ENCODE measurements at places on chromosomes 1 and 21.
A peak's percentile ranks its signal among the peaks of the same experiment; 100 is the strongest.

- no peak for DNase-seq
Observed at GRCh38 chr1:58561633-58562032, 15.1 kb upstream of the OMA1 start.

GRCh38 chr1:245829826-245830225 is 675.0 kb downstream of the KIF26B start:
- DNase-seq: no peak

GRCh38 chr1:20850021-20850420 is 62.9 kb upstream of the HP1BP3 start:
- no peak for DNase-seq

- DNase-seq: no peak
Observed at GRCh38 chr1:166202546-166202945, 35.7 kb upstream of the FAM78B start.

DNA sequence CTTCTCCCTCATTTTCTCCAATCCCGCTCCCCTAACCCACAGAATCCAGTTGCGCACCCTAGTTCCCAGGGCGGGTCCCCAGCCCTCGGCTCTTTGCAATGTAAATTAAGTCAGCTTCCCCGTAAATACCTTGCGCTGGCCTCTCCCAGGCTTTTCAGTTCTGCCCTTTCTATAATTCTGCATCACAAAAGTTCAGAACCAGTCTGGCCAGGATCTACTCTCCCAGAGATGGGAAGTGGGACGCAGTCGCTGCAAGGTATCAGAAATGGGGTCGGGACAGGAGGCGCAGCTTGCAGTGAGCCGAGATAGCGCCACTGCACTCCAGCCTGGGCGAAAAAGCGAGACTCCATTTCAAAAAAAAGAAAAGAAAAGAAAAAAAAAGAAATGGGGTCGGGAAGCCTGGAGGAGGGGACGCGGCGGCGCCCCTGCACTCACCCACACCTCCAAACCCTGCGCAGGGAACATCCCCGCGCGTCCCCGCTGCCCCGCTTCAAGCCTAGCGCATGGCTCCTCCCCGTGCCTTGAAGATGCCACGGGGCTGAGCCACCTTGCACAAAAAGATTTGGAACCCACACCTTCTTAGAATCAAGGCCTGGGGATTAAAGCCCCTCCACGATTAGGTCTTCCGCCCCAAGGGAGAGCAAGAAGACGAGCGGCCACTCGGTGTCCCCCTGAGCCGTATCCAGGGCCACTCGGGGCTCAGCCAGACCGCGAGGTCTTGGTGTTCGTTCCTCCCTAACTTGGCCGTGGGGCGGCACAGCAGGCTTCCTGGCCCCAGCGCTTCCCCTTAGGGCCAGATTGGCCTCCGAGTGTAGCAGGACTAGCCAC is 27.2 kb upstream of the ITLN2 start:
- DNase-seq: no peak

DNA sequence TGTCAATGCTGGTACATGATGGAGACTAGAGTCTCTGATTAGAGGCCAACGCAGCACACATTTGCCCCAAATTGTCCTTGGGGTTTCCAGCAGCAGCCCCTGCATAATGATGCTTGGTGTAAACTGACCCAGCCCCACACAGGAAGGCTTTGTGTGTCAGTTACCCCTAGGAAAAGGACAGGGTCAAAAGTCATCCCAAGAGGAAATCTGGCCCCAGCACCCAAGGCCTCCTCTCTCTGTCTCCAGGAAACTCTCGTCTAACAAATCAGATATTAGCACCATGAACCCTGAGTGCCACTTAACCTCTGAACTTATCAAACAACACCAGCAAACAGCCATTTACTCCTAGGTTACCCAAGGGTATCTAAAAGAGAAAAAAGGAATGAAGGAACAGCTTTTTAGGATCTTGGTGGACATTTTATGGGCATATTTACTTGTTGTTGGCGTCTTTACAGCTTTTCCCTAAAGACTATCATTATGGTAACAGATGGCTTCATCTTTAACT is 84.5 kb downstream of the PSMG1 start:
- DNase-seq: peak; percentile 9

DNA sequence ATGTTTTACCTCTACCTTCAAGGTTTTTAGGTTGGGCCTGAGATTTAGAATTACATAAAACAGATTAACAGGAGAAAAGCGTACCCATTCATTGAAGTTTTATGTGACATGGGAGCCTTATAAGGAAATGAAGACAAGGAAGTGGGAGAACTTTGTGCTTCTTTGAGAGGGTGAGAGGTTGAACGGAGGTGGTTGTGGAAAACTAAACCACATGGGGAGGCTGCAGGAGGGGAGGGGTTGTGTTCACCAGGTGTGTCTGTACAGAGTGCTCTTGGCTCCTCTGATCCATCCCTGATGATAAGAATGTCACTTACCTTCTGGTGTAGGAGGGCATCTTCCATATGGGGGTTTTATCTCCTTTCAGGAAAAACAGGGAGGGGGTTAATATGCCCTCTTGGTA is 2.7 kb downstream of the SLX9 start:
- DNase-seq: no peak

- DNase-seq: no peak
Observed at GRCh38 chr21:45423968-45424853, 19.2 kb downstream of the COL18A1 start.

DNA sequence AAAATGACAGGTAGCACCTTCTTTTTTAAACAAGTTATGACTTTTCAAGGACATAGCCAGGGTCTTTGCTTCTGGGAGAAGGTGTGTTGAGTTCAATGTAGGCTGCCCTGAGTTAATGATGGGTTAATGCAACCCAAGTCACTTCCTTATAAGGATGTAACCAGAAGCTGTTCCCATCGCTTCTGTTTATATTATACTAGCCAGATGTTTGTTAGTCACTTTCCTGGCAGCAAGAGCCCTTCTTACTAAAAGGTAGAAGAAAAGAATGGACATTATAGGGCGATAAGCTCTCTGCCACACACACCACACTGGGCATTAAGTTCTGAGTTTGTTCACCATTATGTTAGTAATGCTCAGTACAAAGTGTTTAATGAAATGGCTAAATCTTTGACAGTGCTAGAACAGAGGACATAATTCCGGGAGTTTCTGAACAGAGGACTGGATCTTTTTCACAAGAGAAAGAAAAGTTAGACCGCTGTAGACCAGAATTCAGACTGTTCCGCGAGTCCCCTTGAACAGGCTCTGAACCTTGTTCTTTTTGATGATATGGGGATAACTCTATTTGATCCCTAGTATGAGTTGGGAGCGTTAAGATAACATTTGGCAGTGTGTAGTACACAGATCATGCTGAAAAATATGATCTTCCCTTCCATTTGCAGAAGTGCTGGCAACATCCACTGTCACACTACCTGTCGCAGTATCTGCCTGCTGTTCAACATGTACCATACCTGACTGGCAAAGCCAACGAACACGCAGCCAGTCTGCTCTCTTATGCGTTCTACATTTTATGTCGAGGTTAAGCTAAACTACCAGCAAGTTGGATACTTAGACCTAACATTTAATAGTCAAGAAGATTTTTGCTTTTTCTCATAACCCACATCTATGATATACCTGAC is 41.0 kb downstream of the DEGS1 start:
- peak; percentile 26 for DNase-seq

- DNase-seq: no peak
Observed at GRCh38 chr1:15290382-15290781, 43.4 kb downstream of the FHAD1 start.

DNA sequence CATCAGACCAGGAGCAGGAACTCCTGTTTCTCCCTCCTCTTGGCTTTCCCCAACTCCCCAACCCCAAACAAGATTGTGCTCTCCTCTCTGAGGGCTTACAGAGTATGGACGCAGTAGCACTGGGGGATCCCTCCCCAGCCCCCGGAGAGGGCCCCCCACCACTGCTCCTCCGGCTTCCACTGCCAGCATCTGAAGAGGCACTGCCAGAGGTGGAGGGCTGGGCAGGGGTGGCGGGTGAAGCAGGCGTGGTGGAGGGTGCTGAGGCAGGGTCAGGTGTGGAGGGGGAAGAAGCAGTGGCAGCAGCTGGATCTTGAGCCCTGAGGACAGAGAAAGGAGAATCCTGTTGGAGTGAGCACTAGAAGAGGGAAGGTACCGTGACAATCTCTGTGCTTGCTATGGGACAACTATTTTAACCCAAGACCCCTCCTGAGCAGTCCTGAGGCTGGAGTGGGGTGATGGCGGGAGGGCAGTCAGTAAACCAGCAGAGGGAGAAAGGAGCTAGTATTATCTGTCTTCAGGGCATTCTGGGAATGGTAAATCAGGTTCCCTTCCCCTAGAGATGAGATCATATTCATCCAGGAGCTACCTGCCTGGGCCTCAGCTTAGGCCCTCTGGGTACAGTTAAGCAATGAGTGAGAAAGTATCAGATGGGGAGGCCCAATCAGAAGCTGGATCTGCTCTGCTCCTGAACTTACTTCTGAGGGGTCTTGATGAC is 2.4 kb downstream of the UBQLN4 start:
- no peak for DNase-seq

DNA sequence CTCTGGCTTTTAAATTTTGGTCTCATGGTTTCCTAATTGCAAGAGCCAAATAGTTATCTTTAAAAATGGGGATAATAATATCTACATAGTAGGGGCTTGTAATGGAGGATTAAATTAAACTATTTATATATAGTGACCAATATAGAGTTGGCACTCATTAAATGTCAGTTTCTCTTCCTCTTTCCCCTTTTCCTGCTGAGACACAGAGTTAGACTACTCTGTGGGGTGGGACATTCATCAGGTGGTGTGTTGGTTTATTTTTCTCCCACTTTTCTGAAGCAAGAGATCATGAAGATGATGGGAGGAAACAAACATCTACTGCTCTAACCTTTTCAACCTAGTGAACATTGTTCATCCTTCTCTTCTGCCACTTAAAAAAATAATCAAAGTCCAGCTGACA is 17.3 kb upstream of the RAP1A start:
- DNase-seq: no peak

DNA sequence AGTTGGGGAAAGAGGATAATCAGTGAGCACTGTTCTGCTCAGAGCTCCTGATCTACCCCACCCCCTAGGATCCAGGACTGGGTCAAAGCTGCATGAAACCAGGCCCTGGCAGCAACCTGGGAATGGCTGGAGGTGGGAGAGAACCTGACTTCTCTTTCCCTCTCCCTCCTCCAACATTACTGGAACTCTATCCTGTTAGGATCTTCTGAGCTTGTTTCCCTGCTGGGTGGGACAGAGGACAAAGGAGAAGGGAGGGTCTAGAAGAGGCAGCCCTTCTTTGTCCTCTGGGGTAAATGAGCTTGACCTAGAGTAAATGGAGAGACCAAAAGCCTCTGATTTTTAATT is 42.7 kb downstream of the YARS1 start:
- no peak for DNase-seq

DNA sequence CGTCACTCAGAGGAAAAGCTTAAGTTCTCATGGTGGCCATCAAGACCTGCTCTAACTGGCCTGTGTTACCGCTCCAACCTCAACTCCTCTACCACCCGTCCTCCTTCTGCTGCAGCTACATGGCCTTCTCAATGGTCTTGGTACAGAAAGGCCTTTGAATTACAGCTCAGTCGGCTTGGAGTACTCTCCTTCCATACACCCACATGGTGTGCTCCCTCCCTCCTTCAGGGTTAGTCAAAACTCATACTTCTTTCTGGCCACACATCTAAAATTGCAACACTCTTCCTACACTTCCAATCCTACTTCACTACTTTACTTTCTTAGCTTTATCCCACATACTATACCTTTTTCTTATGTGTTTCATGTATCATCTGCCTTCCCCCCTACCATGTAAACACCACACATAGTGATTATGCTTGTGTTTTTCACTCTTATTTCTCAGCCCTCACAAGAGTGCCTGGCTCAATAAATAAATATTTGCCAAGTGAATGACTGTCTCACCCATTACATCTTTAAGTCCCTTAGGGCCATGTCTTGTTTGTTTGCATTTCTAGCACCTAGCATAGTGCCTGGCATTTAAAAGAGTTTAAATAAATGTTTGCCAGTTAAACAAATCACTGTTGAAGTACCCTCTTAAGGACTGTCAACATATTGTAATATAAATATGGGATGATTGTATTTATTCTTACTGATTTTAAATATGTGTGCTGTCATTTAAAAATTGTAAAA is 37.6 kb upstream of the HMCN1 start:
- peak; percentile 50 for DNase-seq

GRCh38 chr1:156553860-156554485 is 18.4 kb downstream of the IQGAP3 start:
- DNase-seq: no peak

GRCh38 chr1:186925881-186926669 is 97.3 kb downstream of the PLA2G4A start:
- DNase-seq: no peak

DNA sequence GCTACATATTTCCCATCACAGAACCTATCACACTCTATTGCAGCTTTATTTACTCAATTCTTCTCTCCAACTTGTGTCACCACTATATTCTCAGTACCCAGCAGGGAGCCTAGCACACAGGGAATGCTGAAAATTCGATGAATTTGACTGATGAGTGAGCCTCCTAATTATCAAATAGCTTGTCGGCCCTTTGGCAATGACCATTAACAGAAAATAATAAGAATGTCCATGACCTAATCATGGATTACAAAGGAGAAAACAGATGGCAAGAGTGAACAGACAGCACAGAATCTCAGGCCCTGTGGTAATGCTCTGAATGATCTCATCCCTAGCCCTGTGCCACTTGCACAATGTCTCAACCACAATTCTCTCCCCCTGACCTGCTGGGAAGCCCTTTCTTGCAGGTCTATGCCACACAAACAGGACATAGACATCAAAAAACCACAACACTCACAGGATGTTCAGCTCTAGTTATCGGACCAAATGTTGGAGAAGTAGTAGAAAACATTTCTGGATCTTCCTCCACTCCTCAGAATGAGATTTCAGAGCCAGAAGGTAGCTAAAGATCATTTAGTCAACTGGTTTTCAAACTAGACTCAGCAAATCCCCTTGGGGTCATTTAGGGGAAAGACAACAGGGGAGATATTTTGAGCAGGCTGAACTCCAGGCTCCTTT is 68.4 kb downstream of the LUZP1 start:
- DNase-seq: no peak

GRCh38 chr1:33454646-33455282 is 17.7 kb upstream of the ZSCAN20 start:
- DNase-seq: no peak
